ENCODE measurements at places on chromosomes 13 and 19.

- peak; percentile 70 for DNase-seq
Observed at GRCh38 chr19:58181902-58182576, 822 bp upstream of the ZNF274 start.

DNA sequence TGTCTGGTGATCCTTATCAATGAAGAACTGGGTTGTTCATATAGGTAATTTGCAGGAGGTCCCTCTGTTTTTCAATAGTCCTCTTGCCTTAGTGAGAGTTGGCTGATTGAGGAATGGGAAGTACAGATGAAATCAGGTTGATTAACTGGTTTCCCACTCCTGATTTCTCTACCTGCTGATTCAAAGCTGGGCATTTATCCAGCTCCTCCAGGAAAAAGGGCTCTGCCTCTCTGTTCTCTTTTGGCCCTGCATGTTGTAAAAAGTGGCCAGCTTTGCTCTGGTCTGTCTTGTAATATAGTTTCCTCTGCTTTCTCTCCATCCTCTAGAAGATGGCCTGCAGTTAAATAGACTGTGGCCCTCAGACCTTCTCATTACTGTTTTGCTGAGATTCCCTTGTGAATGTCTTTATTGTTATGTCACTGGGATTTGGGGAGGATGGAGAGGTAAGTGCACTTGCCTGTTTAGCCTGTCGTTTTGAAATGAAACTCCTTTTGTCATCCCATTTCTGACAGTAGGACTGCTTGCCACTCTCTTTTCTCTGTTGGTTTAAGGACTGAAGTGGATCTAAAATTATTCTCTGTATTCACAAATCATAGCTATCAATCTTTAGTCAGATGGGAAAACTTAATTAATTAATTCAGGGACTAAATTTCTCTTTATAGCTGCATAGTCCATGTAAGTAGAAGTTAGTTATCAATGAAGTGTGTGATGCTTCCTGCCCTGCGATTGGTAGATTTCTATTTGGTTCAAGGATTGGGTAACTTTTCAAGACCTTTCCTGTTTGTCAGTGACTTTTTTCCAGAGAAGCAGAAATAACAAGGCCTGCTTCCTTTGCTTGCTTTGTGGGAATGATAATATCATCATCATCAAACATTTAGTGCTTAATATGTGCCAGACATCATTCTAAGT lies 28.5 kb downstream of the GARRE1 start:
- DNase-seq: peak; percentile 73

DNA sequence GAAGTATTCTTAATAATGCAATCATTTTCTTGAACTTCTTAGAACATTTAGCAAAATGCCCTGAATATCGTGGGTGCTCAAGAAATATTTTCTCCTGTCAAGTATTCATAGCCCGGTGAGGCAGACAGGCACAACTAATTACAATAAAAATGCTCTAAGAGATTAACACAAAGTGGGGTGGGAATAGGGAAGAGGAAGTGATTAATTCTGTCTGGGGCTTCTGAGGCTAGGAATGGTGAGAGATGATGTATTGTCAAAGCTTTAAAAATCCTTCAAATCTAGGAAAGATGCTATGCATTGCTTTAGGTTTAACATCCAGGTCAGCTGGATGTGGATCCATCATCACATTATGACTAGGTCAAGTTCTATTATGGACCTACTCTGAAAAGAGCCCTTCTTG lies 66.9 kb upstream of the POSTN start:
- DNase-seq: no peak

- no peak for DNase-seq
Observed at GRCh38 chr13:92849381-92849780, 377.2 kb upstream of the GPC6 start.

DNA sequence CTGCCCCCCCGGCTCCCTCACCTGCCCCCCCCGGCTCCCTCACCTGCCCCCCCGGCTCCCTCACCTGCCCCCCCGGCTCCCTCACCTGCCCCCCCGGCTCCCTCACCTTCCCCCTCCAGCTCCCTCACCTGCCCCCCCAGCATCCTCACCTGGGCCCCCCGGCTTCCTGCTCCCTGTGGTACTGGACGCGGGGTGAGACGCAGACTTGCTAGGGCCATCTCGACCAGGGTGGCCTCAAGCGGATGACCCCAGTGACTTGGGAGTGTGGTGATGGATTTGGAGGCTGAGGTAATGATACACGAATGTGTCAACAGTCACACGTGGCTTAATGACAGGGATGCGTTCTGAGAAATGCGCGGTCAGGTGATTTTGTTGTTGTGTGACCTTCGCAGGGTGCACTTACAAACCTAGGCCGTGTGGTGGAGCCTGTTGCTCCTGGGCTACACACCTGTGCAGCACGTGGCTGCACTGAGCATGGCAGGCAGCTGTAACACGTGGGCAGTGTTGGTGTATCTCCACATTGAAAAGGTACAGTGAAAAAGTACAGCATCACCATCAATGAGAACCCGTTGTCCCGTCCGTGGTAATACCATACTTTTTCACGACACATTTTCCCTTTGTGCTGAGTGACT lies 197.8 kb downstream of the TEX29 start:
- no peak for DNase-seq

DNA sequence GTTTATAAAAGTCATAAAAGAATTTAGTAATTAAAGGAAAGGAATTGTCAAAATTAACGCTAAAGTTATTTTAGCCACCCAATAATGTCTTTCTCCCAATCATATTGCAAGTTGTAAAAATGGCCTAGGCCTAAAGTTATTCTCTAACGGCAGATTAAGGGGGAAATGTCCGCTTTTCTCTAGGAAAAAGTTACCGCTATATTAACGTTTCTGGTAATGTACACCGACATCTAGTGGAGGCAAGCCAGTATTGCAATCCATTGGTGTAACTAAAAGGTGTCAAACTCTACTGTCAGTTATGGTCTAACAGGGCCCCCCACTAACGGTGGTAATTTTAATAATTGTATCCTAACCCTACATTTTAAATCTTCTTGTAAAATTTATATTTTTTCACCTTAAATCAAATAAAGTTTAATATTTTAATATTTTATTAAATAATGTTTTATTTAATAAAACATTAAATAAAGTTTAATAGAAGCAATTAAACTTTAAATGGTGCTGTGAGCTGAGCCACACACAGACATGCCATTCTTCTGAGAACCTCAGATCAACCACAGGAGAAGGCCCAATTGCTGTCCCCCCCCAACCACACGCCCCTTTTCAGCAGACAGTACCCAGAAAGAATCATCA lies 35.9 kb upstream of the ZSCAN5A start:
- peak; percentile 51 for DNase-seq

GRCh38 chr13:24085662-24086061 lies 74.9 kb upstream of the SPATA13 start:
- no peak for DNase-seq

DNA sequence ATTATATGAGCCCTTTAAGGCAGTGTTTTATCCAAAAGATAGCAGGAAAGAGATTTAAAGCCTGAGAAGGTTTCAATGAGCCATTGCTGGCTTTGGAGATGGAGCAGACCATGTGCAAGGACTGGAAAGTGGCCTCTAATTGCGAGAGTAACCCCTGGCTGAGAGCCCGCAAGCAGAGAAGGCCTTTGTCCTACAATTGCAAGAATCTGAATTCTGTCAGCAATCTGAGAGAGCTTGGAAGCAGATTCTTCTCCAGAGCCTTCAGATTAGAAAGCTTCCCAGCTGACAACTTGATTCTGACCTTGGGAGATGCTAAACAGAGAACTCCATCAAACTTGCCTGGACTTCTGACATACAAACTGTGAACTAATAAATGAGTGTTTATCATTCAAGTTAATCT lies 528.7 kb upstream of the KLF12 start:
- no peak for DNase-seq

DNA sequence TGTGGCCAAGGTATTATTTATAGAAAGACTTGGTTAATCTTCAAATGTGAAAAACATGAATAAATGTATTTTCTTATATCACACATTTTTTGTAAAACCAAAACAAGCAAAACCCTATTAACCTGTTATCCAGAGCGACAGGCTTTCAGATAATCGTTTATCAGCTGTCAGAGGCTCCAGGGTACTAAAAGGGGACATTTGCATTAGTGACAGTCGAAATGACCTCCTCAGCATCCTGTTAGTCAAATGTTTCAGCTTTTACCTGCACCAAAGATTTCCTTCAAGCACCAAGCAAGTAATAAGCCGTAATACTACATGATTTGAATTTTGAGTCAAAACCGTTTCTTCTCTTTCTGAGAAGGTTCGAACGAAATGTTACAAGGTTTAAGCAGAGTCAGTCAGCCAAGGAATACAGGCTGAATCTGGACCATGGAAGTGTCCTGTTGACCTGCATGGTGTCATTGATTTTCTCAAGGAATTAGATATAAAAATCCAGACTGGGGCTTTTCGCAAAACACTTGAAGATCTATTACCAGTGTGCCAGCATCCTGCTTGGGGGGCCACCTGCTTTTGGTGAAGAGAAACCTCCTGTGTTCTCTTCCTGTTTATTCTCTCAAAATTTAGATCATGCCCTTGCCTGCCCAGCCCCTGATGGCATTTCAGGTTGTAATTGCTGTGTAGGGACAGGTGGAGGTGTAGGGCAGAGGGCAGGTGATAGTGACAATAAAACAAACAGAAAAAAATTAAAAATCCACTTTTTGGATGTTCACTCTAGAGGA lies 11.3 kb upstream of the RFC3 start:
- DNase-seq: no peak

GRCh38 chr13:80235967-80236302 lies 105.0 kb downstream of the SPRY2 start:
- no peak for DNase-seq

DNA sequence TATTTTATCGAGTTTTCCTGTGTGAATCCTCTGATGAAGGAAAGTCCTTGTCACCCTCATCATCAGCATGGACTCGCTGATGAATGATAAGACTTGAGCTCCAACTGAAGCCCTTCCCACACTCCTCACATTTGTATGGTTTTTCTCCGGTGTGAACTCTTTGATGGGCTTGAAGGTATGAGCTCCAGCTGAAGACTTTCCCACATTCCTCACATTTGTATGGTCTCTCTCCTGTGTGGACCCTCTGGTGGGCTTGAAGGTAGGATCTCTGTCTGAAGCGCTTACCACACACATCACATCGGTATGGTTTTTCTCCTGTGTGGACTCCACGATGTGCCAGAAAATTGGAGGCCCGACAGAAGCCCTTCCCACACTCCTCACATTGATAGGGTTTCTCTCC lies 21.7 kb downstream of the ZNF45 start:
- no peak for DNase-seq

DNA sequence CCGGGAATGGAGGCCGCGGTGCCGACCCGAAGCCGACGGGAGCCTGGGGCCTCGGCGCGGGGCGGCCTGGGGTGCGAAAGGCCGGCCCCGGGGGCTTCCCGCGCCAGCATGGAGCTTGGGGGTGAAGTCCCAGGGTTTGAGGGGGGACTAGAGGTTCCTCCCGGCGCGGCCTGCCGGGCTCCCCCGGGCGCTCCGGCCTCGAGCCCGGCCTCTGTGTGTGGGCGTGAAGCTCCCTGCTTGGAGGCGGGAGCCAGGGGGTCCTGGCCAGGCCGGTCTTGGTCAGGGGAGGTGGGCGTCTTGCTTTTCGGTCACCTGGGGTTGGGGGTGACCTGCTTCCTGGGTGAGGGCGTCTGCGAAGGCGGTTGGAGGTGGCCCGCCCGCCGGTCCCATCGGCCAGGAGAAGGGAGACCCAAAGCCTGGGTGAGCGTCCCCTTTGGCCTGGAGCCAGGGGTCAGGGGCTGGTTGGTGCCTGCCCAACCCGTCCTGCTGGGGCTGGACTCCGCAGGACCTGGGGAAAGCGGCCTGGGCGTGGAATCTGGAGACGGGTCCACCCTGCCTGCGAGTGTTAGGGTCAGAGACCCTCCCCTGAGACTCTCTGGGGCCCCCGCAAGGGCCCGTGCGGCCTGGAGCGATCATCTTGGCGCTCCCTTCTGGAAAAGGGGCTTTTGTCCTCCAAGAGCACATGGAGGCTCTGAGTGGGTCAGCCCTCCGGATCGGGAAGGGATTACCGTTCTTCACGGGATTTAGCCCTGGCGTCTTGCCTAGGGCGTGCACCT lies 535 bp downstream of the BSG start:
- peak; percentile 63 for DNase-seq

- no peak for DNase-seq
Observed at GRCh38 chr13:80262051-80262695, 78.8 kb downstream of the SPRY2 start.

Measured in epithelial cell of esophagus (primary cell).